ENCODE measurements at places on chromosomes 6 and 20.

DNA sequence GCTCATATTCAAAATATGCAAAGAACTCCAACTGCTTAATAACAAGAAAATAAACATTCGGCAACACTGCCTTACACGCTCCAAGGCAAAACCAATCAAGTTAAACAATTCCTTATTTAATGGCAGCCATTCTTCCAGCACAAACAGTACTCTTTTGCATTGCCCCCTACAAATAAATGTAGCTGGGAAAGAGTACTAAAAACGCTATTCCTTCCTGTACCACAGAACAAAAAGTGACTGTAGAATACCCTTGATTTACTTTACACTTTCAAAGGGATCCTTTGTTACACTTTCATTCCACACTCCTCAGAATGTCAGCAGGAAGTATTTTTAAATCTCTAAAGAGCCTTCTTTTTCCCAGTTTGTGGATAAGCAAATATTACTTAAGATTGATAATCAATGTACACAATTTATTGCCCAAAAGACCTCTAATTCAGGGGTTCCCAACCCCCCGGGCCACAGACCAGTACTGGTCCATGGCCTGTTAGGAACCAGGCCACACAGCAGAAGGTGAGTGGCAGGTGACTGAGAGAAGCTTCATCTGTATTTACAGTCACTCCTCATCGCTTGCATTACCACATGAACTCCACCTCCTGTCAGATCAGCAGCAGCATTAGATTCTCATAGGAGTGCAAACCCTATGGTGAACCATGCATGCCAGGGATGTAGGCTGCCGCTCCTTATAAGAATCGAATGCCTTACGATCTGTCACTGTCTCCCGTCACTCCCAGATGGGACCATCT lies 51.6 kb downstream of the MBOAT1 start:
- no peak for DNase-seq

DNA sequence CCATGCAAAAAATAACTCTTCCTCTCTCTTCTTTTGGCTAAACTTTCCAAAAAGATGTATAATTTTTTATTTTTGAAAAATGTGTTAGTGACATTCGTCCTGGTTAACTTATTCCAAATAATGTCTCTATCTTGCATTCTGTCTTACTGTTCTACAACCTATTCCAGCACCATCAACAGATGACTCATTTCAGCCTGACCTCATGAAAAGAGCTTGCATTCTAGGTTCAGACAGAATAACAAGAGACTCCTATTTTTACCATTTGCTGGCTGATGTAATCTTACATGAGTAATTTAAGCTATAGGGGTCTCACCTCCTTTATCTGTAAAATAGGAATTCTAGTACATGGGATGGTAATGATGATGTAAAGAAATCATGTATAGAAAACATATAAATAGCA lies 109.0 kb downstream of the FUT9 start:
- DNase-seq = no peak

- DNase-seq = no peak
These were observed 1004.9 kb upstream of the ADGRB3 start for GRCh38 chr6:67630146-67630545.

DNA sequence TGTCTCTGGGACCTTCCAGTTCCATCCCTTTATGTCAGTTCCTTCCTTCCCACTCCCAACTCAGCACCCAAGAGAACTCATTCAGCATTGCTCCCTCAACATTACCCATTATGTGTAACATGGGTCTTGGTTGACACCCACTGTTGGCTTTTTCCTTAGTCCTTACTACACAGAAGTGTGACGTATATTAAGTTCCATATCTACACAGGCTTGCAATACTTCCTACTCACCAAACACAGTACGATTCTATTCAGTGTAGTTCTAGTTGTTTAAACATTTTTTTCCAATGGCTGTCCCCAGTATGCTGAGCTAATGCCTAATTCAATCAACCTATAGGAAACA lies 37.7 kb downstream of the ARHGAP18 start:
- no peak for DNase-seq

DNA sequence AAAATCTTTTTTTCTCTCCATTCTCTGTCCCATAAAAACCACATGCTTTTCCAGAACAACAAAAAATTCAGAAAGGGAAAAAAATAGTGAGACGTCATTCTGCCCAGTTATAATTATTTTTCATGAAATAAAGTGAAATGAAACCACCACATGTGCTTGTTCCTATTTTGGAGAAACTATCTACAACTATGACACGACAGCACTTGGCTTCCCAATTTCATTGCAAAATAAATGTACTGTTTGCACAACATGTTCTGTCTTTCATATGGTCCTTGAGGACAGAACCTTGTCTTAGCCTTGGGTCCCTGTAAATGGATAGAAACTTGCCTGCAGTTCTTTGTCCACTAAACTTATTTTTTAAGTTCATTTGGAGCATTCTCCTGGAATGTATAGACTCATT lies 5.6 kb upstream of the MAN1A1 start:
- DNase-seq = no peak

DNA sequence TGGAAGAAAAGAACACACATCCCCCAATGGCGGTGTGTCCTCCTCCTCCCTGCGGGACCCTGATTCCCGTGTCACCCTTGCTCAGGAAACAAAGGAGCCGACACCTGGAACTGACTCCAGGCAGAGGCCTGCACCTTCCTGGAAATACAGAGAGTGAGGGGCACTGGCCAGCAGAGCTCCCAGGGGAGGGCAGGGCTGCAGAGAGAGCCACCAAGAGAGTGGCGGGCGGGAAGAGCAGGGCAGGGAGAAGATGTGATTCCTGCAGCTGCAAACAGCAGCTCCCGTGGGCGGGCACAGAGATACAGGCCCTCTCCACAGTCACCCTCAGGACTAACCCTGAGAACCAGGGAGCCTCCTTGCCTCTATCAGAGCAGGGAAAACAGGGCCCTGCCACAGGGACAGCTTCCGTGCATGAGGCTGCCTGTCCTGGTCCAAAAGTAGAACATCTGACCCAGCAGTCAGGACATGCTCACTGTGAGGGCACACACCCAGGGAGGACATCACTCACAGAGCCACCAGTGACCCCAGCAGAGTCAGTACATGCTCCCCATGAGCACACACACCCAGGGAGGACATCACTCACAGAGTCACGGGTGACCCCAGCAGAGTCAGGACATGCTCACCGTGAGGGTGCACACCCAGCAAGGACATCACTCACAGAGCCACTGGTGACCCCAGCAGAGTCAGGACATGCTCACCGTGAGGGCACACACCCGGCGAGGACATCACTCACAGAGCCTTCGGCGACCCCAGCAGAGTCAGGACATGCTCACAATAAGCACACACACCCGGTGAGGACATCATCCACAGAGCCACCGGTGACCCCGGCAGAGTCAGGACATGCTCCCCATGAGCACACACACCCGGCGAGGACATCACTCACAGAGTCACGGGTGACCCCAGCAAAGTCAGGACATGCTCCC lies 193.1 kb downstream of the DLL1 start:
- DNase-seq = no peak

- DNase-seq = no peak
These were observed 1.1 kb downstream of the BNIP5 start for GRCh38 chr6:36335465-36336207.

Measured in SHP77 treated with DMSO at 0.1 percent for 48 hours (cell line).